Neural crest cell (in vitro differentiated cells): ENCODE measurements at places on chromosomes 7 and 10. TPM values are rescaled to one million over a fixed set of nuclear protein-coding genes. Genes with fewer than 3 reads are reported as not detected.

The HOXA2 gene
- 41.2 and 41.6 TPM in 2 replicates for total RNA-seq

The LZTS2 gene
- 70.8 and 71.0 TPM in 2 replicates for total RNA-seq

The DOCK4 gene
- total RNA-seq, result 14.1 and 15.3 TPM in 2 replicates

The GIMAP6 gene
- not detected in 2 replicates for total RNA-seq

The C7orf57 gene
- not detected in 2 replicates for total RNA-seq

The HTR5A gene
- not detected in 2 replicates for total RNA-seq

The ADGRA1 gene
- 0.33 and 0.41 TPM in 2 replicates for total RNA-seq

The CHAT gene
- total RNA-seq, result 2.7 and 3.3 TPM in 2 replicates

The GNGT1 gene
- 0.65 and 1.0 TPM in 2 replicates for total RNA-seq

The UTF1 gene
- total RNA-seq, result not detected in 2 replicates

The PON1 gene
- total RNA-seq, result not detected in 2 replicates

The SPDYE3 gene
- not detected in 2 replicates for total RNA-seq

The CTAGE8 gene
- 0.72 TPM in 1 of 2 replicates, not detected in the other for total RNA-seq

The FGFBP3 gene
- total RNA-seq, result 413 and 420 TPM in 2 replicates

The RPEL1 gene
- not detected in 2 replicates for total RNA-seq

The ADAM12 gene
- 81.4 and 82.4 TPM in 2 replicates for total RNA-seq

The MAGI2 gene
- 10.0 and 10.1 TPM in 2 replicates for total RNA-seq

The CNNM1 gene
- 1.6 and 2.0 TPM in 2 replicates for total RNA-seq

The ZNF503 gene
- 14.6 and 15.9 TPM in 2 replicates for total RNA-seq

The SFMBT2 gene
- 7.0 and 8.8 TPM in 2 replicates for total RNA-seq

The UPK3BL1 gene
- 14.5 and 17.3 TPM in 2 replicates for total RNA-seq

The CARD11 gene
- 0.37 and 0.59 TPM in 2 replicates for total RNA-seq

The SH3PXD2A gene
- 22.8 and 23.2 TPM in 2 replicates for total RNA-seq

The SPAM1 gene
- not detected in 2 replicates for total RNA-seq

The PIP gene
- total RNA-seq, result not detected in 2 replicates

The TRIM50 gene
- total RNA-seq, result not detected in 2 replicates

The TDRD1 gene
- total RNA-seq, result not detected in 2 replicates

The CLDN3 gene
- 0.19 TPM in 1 of 2 replicates, not detected in the other for total RNA-seq

The STMP1 gene
- 58.9 and 62.2 TPM in 2 replicates for total RNA-seq

The CHRM2 gene
- 0.14 TPM in 2 replicates for total RNA-seq

The SLC18A2 gene
- total RNA-seq, result 0.05 and 0.07 TPM in 2 replicates
